ENCODE measurements at places on chromosomes 4 and X. TPM values are rescaled to one million over a fixed set of nuclear protein-coding genes. Genes with fewer than 3 reads are reported as not detected.

FGA gene
- not detected for total RNA-seq

ADGRL3 gene
- 29.6 TPM for total RNA-seq

MXRA5 gene
- 60.6 TPM for total RNA-seq

NPY5R gene
- not detected for total RNA-seq

DNA sequence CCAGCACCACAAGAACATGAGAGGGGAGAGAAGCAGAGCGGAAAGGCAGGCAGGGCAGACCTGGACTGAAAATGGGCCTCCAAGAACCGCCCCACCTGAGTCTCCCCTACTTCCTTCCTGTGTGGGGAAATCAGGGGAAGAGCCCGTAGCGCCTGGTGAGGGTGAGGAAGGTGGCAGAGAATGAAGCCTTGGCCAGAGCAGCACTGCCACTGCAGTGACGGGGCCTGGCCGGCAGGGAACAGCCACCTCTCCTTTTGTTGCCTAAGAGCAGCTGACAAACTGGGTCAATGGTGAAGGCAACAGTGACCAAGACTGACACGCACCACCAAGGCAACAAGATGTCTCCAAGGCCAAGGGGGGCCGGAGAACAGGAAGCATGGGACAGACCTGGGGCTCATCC lies 58.4 kb upstream of the CBR4 start:
- no peak for DNase-seq

- DNase-seq = no peak
These were observed 48.1 kb upstream of the BCOR start for GRCh38 chrX:40145923-40146261.

DNA sequence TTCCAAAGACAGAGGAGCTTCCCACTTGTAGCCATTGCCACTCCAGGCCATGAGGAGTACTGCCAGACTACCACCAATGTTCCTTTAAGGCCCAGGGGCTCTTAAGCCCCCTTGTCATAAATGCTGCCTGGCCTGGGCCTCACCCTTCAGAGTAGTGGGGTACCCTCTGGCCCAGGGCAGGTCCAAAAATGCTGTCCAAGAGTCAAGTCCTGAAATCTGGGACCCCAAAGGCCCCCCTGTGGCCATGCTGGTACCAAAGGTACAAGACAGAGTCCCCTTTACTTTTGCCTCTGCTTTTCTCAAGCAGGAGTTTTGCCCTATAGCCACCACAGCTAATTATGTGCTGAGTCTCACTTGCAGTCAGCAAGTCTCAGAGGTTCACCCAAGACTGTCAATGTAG lies 16.4 kb downstream of the RAB33B start:
- DNase-seq = no peak

GRCh38 chr4:104532677-104533076 lies 38.0 kb upstream of the CXXC4 start:
- no peak for DNase-seq

DNA sequence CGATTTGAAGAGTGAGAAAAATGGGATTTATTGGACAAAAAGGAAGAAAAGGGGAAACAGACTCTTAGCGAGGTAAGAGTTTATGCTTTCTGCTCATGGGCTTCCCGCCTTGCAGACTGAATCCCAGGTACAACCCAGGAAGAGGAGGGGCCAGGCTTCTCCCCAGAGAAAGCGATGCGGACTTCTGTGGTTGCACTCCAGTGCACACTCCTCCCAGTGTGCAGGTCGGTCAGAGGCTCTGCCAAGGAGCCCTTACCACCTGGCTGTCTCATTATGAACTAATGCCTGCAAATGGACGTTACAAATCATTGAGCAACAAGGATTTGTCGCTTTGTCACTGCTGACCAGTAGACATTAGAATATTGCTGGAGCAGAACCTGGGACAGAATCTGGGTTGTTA lies 39.9 kb upstream of the GLRA2 start:
- DNase-seq = no peak

- no peak for DNase-seq
These were observed 467.7 kb downstream of the NKX6-1 start for GRCh38 chr4:84031401-84031800.

PRDM8 gene
- total RNA-seq = 0.19 TPM

GRCh38 chr4:100796332-100796731 lies 278.5 kb upstream of the EMCN start:
- DNase-seq = no peak

PNMA3 gene
- total RNA-seq = 0.93 TPM

NUDT9 gene
- total RNA-seq = 33.7 TPM

- DNase-seq = no peak
These were observed 58.8 kb upstream of the IGFBP7 start for GRCh38 chr4:57168982-57169381.

GRCh38 chr4:94084155-94084554 lies 123.5 kb upstream of the SMARCAD1 start:
- DNase-seq = no peak

CTAG1B gene
- total RNA-seq = not detected

- peak; percentile 8 for DNase-seq
These were observed 321.0 kb upstream of the CXXC4 start for GRCh38 chr4:104815665-104816064.

DNA sequence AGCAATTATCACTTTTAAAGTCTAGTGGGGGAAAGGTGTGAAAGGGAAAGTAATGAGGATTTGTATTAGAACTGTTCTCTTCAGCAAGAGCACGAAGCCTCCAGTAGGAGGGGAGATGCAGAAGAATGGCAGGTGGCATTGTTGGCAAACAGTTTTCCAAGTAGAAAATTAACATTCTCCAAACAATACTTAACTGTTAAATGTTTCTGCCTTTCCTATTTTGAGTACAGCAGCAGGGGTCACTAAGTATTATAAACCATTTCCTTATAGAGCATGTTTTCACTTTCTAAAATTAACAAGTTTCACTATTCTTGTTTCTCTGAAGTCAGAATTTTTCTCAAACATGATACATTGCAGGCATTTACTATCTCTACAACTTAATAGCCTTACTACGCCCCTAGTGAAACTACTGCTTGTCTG lies 58.7 kb downstream of the LEF1 start:
- DNase-seq = no peak

C4orf54 gene
- total RNA-seq = not detected

SPANXN4 gene
- total RNA-seq = not detected

DNA sequence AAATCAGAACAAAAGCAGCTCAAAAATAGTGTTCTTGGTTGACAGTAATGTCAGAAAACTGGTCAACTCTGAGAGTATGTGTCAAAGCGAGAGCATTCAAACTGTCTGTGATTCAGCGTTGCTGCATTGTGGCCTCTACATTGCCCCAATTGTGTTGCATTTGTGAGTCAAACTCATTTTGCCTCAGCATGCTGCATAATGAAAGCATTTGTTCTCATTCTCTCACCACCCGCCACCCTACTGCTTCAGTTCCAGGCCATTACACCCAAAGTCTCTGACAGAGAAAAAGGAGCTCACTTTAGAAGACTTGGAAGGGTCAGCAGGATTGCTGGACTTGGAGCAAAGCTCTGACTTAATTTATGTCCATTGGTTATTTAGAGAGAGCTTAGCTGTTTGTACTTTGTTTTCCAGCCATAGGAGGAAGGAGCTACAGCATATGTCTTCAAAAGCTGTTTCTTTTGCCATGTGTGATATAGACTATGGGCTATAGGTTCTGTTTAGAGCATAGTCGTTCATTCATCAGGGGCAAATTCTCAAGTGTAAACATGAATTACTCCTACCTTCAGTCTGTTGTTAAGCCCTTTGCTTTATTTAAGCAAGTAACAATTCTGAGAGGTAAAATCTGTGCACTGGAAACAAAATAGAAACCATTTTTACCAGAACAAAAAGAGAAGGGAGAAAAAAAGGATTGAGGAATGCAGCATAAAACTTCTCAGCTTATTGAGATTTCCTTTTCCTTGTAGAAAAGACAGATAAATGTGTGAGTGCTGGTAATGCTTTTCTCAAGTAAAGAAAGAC lies 153.4 kb upstream of the ANK2 start:
- peak; percentile 54 for DNase-seq

GRCh38 chr4:27081675-27082586 lies 221.3 kb downstream of the STIM2 start:
- DNase-seq = no peak

GRCh38 chr4:109989618-109990017 lies 76.9 kb downstream of the EGF start:
- no peak for DNase-seq

GRCh38 chrX:149198980-149199732 lies 305.9 kb downstream of the IDS start:
- no peak for DNase-seq

DNA sequence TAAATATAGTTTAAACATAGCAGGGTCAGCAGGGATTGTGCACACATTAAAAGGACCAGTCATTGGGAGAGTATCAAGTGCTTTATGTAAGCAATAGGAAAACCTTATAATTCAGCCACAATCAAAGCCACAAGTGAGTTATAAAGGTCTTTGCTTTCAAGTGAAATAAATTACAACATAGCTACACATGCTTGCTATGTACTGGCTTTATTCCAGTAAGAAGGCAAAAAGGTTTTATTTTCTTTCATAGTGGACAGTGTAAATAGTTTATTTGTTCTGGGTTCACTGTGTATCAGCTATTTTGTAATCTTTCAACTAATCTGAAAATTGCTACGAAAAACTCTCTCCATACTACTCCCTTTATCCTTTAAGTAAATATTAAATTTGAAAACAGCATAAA lies 691.4 kb downstream of the PCDH7 start:
- DNase-seq = peak; percentile 2

All from astrocyte (in vitro differentiated cells and primary cell).